Activated CD4-positive, alpha-beta memory T cell treated with anti-CD3 and anti-CD28 coated beads for 36 hours (primary cell): ENCODE measurements at places on chromosomes 2 and 18. TPM values are rescaled to one million over a fixed set of nuclear protein-coding genes. Genes with fewer than 3 reads are reported as not detected.

Gene FLACC1
- total RNA-seq, result 0.67 TPM

Gene RAPGEF4
- total RNA-seq, result 0.21 TPM

Gene CENPA
- total RNA-seq, result 37.8 TPM

Gene OR6B2
- not detected for total RNA-seq

Gene NEB
- total RNA-seq, result 0.14 TPM

Gene ACVR1C
- total RNA-seq, result 2.0 TPM

Gene SLC8A1
- 0.19 TPM for total RNA-seq

Gene HTR2B
- total RNA-seq, result not detected

Gene CCDC85A
- not detected for total RNA-seq

Gene EFEMP1
- total RNA-seq, result not detected

Gene ERMN
- total RNA-seq, result 1.5 TPM

DNA sequence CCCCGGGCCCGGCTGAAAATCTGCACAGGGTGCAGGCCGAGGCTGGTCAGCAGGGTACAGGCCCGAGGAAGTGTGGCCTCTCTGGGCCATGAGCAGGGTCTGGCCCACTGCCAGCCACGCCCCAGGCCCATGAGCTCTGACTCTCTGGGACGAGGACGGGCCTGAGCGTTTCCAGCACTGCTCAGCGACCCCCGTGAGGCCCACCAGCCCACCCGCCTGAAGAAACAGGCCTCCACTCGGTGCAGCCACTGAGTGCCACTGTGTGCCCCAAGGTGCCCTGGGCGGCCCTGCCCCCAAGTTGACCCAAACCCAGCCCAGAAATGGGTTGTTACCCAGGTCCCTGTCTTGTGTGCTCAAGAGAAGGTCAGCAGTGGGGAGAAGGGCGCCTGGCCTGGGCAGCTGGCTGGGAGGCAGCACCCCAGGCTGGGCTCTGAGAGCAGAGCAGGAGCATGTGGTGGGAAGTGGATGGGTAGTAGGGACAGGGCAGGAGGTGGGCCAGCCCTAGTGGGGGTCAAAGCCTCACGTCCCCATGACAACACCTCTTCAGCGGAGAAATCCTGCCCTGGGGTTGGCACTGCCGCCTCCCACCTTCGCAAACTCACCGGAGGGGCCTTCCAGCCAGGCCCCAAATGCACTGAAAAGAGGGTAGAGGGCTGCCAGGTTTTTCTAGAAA is 2.1 kb upstream of the SNED1 start:
- no peaks in the 10 kb centered on the region for H3K36me3 ChIP-seq
- H3K27ac ChIP-seq, result no peak overlapping the region
- peaks cover 19% of the 10 kb centered on the region for H3K27me3 ChIP-seq
- H3K4me3 ChIP-seq, result no peak overlapping the region

DNA sequence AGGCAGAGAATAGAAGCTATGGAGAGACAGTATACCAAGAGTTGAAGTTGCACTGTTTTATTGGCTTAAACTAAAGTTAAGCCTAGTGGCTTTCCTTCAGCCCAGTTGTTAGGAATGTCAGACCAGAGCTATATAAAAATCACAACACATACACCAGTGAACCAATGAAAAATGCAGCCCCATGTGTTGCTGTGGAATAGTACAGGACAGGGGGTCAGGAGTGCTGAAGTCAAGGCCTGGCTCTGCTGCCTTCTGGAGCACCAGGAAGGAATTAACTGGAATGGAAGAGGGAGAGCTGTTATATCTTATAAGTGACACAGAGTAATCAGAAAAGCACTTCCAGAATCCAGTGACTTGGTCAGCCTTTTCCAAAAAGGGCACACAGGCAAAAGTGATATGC is 58.9 kb downstream of the OSR1 start:
- H3K27ac ChIP-seq, result no peak overlapping the region
- no peaks in the 10 kb centered on the region for H3K36me3 ChIP-seq
- H3K27me3 ChIP-seq, result no peaks in the 10 kb centered on the region
- no peaks in the 10 kb centered on the region for H3K4me1 ChIP-seq
- DNase-seq, result no peak

DNA sequence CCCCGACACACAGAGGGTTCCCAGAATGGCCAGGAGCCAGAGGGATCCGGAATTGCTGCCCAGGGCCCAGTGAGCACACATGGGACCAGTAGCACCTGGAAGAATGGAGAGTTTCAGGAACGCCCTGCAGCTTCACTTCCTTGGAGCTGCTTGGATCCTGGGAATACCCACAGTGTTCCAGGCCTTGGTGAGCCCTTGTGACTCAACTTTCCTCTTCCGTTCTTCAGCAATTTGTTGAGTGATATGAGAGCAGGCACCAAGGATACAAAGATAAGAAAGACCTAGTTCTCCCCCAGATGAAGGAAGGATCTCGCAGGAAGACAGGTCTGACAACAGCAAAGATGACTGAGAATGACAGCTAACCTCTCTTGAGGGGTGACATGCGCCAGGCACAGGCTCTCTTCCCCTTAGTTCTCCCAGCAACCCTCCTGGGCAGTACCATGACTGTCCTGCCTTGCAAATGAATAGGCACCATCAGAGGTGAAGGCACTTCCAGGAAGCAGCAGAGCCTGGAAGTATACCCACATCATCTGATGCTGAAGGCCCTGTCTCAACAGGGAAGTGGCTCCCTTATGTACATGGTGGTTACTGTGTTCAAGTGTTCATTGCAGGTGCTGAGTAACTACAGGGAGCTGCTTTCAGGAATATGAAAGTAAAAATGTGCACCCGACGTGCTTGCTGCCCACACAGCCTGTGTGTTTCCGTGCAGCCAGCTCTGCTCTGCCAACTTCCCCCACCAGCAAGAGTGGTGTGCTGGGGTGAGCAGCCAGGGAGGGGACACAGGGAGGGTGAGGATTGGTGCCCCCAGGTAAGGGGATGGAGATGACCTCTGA is 116.2 kb downstream of the STPG4 start:
- H3K36me3 ChIP-seq, result peaks cover 8% of the 10 kb centered on the region
- H3K27me3 ChIP-seq, result no peaks in the 10 kb centered on the region
- peak overlapping the region; percentile 81 for H3K27ac ChIP-seq
- peak; percentile 62 for DNase-seq
- H3K4me3 ChIP-seq, result no peak overlapping the region

DNA sequence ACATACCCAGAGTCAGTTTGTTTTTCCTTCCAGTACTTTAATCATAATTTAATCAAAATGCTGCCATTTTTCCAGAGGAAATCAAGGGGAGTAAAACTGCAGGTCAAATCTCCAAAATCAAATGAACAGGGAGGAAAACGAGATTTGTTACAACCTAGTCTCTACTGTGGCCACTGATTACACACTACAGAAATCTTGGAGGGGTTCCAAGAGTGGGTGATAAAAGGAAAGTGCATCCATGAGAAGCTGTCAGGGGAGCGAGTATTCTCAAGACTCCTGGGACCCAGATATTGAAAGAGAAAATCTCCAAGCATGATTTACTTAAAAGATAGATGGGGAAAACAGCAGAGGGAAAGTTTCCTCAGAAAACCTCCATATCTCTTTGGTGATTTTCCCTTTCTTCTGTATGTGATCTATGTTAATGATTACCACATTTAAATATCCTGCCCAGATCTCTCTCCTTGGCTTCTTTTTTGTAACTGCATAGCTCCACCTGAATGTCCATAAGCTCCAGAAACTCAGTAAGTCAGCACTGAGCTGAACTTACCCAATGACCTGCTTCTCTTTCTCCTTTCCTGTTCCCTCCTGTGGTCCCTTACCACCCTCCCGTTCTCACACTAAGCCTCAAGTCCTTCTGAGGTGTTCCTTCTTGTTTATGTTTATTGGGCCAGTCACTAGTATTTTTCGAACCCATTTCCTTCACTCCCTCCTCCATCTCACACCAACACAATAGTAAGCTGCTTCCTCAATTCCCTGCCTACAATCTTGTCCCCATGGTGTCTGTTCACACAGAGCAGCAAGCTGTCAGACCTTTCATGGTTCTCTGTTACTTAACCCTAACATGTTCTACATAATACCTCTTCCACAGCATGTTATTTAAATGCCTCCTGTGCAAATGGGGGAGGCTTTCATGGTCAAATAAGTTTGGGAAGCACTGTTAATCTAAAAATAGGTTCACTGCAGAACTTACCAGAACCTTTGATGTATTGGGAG is 73.9 kb upstream of the TWSG1 start:
- H3K27me3 ChIP-seq, result no peaks in the 10 kb centered on the region
- H3K4me3 ChIP-seq, result no peak overlapping the region
- peaks cover 12% of the 10 kb centered on the region for H3K4me1 ChIP-seq
- H3K27ac ChIP-seq, result peak overlapping the region; percentile 20
- no peak for DNase-seq

DNA sequence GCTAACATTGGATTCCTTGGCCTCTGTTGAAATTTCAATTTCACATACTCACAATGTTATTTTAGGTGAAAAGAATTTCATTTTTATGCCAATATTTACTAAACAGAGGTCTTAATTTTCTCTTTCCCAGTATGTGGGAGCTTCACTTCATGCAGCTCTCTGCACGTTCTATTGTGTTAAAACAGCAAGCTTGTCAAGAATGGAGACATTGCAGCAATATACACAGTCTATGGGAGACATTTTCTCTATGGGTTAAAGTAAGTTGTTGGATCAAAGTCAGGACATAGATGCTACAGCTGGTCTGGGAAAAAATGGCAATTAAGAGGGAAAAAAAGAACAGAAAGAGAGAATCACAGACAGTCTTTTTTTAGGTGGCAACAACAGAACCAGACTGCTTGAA is 70.4 kb upstream of the ARHGAP15 start:
- H3K4me1 ChIP-seq, result no peaks in the 10 kb centered on the region
- no peak overlapping the region for H3K27ac ChIP-seq
- peaks cover 1% of the 10 kb centered on the region for H3K27me3 ChIP-seq
- H3K4me3 ChIP-seq, result no peak overlapping the region
- no peak for DNase-seq

GRCh38 chr2:38148501-38148900 is 72.5 kb upstream of the CYP1B1 start:
- peaks cover 6% of the 10 kb centered on the region for H3K27me3 ChIP-seq
- DNase-seq, result no peak
- peaks cover 7% of the 10 kb centered on the region for H3K4me1 ChIP-seq
- no peak overlapping the region for H3K27ac ChIP-seq
- no peaks in the 10 kb centered on the region for H3K36me3 ChIP-seq

DNA sequence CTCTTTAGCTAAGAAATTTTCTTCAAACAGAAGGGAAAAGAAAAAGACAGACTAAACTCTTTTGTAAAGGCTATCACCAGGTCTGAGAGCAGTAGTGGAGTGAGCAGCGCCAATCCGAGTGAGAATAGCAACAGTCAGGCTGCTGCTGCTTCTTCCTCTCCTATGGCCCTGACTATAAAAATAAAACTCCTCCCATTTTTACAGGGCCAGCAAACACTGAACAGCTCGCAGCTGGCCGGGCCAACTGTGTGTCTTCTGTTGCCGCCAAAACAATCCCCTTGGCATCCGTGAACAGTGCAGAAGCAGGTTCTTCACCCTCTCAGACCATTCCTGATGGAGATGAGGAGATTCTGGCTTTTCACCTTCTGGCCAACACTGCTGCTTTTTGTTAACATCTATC is 124.5 kb downstream of the CNTNAP5 start:
- no peaks in the 10 kb centered on the region for H3K36me3 ChIP-seq
- H3K27me3 ChIP-seq, result no peaks in the 10 kb centered on the region
- no peak for DNase-seq
- H3K4me1 ChIP-seq, result no peaks in the 10 kb centered on the region
- no peak overlapping the region for H3K27ac ChIP-seq

GRCh38 chr2:121547646-121548045 is 17.0 kb downstream of the RNU4ATAC start:
- peaks cover 10% of the 10 kb centered on the region for H3K36me3 ChIP-seq
- peaks cover 60% of the 10 kb centered on the region for H3K4me1 ChIP-seq

DNA sequence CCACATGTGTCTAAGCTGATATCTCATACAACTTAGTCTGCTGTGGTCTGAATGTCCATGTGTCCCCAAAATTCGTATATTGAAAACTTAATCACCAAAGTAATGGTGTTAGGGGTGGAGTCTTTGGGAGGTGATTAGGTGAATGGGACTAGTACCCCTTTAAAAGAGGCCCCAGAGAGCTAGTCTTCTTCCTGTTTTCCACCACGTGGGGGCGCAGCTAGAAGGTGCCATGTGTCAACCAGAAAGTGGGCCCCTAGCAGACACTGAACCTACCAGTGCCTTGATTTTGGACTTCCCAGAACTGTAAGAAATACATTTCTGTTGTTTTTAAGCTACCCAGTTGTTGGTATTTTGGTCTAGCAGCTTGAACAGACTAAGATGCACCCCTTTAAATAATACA is 86.6 kb downstream of the ASB1 start:
- no peak overlapping the region for H3K4me3 ChIP-seq
- DNase-seq, result peak; percentile 51
- peaks cover 7% of the 10 kb centered on the region for H3K36me3 ChIP-seq
- peaks cover 2% of the 10 kb centered on the region for H3K27me3 ChIP-seq

- no peak for DNase-seq
- no peaks in the 10 kb centered on the region for H3K4me1 ChIP-seq
- peaks cover 2% of the 10 kb centered on the region for H3K27me3 ChIP-seq
- no peaks in the 10 kb centered on the region for H3K36me3 ChIP-seq
- no peak overlapping the region for H3K4me3 ChIP-seq
- no peak overlapping the region for H3K27ac ChIP-seq
These were observed 190.4 kb downstream of the FMNL2 start for GRCh38 chr2:152525277-152525838.

- no peak for DNase-seq
- no peaks in the 10 kb centered on the region for H3K4me1 ChIP-seq
- H3K27me3 ChIP-seq, result no peaks in the 10 kb centered on the region
- H3K27ac ChIP-seq, result no peak overlapping the region
- peaks cover 18% of the 10 kb centered on the region for H3K36me3 ChIP-seq
These were observed 79.5 kb downstream of the EPHA4 start for GRCh38 chr2:221492636-221493035.

DNA sequence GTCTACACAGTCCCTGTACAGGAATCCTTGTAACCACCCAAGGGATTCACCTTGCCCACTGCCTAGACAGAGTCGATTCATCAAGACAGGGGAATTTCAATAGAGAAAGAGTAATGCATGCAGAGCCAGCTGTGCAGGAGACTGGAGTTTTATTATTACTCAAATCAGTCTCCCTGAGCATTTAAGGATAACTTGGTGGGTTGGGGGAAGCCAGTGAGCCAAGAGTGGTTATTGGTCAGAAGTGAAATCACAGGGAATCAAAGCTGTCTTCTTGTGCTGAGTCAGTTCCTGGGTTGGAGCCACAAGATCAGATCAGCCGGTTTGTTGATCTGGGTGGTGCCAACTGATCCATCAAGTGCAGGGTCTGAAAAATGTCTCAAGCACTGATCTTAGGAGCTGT is 17.8 kb upstream of the FAM98A start:
- H3K4me1 ChIP-seq, result no peaks in the 10 kb centered on the region
- H3K4me3 ChIP-seq, result no peak overlapping the region
- H3K36me3 ChIP-seq, result peaks cover 30% of the 10 kb centered on the region
- DNase-seq, result no peak
- H3K27me3 ChIP-seq, result no peaks in the 10 kb centered on the region
